ENCODE measurements at places on chromosomes 1 and 21.

GRCh38 chr1:197336571-197336970 is 68.5 kb downstream of the CRB1 start:
- no peak for DNase-seq

DNA sequence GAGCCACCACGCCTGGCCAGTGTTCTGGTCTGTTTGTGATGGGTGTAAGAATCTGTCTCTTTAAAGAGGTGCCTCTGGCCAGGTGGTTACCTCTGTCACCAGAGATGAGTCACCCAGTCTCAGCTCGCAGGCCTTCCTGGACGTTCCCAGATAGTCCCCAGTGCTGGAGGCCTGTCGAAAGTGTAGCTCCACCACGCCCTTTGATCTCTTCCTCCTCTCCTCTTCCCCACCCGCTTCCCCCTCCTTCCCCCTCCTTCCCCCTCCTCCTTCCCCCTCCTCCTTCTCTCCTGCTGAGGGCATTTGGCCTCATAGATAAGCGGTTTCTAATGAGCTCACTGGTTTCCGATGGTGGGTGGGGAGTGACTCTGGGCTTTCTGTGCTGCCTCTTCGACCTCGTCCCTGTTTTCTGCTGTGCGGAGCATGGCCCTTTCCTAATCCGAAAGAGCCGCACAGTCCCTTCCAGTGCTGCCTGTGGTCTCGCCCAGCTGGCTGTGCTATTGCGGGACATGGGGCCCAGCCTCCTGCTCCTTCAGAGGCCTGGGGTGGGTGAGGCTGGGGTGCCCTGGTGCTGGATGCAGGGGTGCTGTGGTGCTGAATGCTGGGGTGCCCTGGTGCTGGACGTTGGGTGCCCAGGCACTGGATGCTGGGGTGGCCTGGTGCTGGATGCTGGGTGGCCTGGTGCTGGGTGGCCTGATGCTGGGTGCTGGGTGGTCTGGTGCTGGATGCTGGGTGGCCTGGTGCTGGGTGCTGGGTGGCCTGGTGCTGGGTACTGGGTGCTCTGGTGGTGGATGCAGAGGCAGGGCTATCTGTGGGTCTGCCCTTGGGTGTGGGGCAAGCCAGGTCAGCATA is 19.2 kb downstream of the AGPAT3 start:
- DNase-seq, result no peak

DNA sequence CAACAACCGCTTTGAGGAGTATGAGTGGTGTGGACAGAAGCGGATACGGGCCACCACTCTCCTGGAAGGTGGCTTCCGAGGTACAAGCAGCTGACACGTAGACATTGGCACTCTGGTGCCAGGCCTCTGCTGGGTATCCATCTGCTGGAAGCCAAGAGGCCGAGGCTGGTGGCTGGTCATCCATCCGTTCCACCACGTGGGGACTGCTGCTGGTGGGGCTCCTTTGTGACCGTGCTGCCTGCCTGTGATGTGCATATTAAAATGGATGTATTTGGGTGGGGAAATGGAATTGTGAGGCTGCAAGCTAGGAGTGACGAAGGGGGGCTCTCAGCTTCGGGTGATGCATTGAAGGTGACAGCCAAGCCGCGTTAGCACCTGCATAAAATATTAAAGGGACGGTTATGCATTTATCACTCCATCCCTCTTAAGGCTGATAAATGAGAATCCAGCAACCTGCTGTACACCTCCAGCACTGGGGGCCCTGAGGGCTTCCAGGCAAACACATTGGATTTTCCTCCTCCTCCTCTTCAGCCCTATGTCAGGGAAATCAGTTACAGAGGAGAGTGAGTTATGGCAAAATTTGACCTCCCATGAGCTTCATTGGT is 38.1 kb downstream of the TMEM53 start:
- no peak for DNase-seq

DNA sequence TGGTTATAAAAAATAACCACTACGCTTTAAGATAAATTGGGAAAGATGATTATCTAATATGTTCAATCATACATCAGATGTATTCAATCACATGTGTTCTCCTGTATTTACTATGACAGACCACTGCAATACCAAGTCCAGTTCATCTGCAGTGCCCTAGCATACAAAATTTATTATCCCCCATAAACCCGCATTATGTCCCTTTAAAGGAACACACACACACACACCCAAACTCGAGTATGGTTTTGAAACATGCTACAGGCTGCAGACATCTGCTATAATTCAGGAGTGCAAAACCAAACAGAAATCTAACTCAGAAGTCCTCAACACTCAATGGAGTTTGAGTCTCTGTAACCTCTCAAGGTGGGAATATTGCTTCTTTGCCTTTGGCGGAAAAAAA is 14.9 kb downstream of the ODF2L start:
- no peak for DNase-seq

DNA sequence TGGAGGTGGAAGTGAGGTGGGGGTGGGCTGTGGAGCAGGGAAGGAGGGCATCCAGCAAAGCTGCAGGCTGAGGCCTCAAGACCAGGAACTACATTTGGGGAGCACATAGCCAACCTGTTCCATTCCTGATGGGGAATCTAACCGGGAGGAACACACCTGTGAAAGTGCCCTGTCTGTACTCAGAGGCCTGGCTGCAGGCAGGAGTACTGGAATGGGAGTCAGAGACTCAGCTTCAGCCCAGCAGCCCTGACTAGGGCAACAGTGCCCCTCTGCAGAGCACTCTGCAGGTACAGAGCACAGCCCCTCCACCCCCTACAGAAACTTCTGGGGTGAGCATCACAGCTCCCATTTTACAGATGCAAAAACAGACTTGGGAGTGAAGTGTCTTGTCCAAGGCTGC is 126.4 kb downstream of the DMRTB1 start:
- DNase-seq, result no peak
